Activated T-helper 2 cell treated with anti-CD3 and anti-CD28 coated beads, Interferon-gamma antibody, Interleukin-2, Interleukin-4, amounts not matched to agents 10 μg/mL and 5 μg/mL and 100 μg/mL, durations not matched to agents 14 hours and 24 hours and 36 hours (primary cell): ENCODE measurements at places on chromosomes 1 and 21. TPM values are rescaled to one million over a fixed set of nuclear protein-coding genes. Genes with fewer than 3 reads are reported as not detected.

The GLRX2 gene
- total RNA-seq, result 29.0 and 31.6 TPM in 2 replicates

The TDRD5 gene
- not detected in 2 replicates for total RNA-seq

DNA sequence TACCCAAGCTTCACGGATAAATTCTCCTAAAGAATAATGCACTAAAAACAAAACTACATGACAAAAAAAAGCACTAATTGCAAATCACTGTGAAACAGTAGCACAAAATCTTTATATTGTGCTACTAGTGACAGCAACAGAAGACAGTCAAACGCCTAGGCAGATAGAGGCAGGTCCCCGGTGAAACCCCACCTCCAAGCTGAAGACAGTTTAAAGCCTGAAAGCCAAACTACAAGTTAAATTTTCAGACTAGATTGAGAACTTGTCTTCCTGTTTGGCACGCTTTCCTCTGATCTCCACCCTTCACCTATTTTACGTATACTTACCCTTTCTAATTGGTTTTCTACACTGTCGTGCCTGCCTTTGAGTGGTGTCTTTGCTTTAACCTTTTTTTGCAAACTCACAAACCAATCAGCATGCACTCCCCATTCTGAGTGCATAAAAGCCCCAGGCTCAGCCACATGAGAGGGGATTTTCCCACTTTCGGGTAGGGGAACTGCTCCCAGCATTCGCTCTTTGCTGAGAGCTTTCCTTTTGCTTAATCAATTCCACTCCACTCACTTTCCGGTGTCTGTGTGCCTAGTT, 3.6 kb upstream of the BACH1 start:
- DNase-seq, result no peak
- H3K36me3 ChIP-seq, result peaks cover 1% of the 10 kb centered on the region
- peaks cover 17% of the 10 kb centered on the region for H3K4me1 ChIP-seq
- no peak overlapping the region for H3K4me3 ChIP-seq
- H3K27ac ChIP-seq, result no peak overlapping the region
- peaks cover 20% of the 10 kb centered on the region for H3K27me3 ChIP-seq

- peaks cover 13% of the 10 kb centered on the region for H3K27me3 ChIP-seq
- H3K4me3 ChIP-seq, result no peak overlapping the region
- H3K4me1 ChIP-seq, result peaks cover 14% of the 10 kb centered on the region
- H3K27ac ChIP-seq, result no peak overlapping the region
Observed at GRCh38 chr1:66774438-66774837, 22.2 kb downstream of the DYNLT5 start.

DNA sequence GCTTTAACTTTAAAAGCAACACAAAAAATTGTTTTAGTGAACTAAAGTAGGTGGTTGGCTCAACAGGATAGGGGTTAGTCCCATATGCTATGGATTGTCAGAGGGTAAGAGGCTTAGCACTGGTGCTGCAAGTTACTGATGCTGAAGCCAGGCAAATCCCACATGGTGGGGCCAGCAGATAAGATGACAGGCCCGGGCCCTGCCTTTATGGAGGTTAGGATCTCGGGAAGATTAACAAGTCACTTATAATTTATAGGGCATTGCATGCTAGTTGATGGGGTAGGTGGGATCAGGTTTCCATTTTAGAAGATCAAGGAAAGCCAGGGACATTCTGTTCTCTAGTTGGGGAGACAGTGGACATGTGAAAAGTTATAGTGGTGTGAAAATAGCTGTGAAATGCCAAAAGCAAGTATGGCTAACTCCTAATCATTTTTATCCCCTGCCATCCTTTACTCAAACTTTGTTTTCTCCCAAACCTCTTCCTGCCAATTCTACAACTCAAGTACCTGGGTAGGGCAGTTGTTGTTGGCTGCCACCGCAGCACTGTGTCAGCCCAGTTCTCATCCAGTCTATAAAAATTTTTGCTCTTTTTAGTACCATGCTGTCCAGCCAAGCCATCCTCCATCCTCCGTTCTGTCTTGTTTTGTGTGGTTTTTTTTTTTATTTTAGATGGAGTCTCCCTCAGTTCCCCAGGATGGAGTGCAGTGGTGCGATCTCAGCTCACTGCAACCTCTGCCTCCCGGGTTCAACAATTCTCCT, 10.3 kb downstream of the CHAF1B start:
- H3K4me3 ChIP-seq, result no peak overlapping the region
- H3K27ac ChIP-seq, result no peak overlapping the region

The LCE2B gene
- total RNA-seq, result not detected in 2 replicates

The LRIG2 gene
- 12.3 and 14.5 TPM in 2 replicates for total RNA-seq

The FTCD gene
- total RNA-seq, result 0.14 and 0.23 TPM in 2 replicates

DNA sequence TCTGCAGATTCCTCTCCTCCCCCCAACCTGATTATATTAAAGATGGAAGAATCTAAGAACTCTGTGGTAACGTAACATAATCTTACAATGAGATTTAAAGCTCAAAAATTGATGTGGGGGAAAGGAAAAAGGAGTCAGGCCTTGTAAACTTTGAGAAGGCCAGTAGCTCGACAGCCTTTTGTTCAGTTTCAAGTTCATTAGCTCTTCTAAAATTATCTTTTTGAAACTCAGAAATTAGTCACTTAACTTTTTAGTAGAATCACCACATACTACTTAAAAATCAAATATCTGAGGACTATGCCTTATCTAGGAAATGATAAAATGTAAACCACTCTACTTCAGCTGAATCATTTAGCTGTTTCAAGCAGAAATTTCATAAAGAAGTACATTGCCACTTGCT, 996.2 kb downstream of the AMY1C start:
- H3K27ac ChIP-seq, result no peak overlapping the region
- no peaks in the 10 kb centered on the region for H3K27me3 ChIP-seq
- H3K4me1 ChIP-seq, result no peaks in the 10 kb centered on the region
- no peak overlapping the region for H3K4me3 ChIP-seq

- H3K4me3 ChIP-seq, result no peak overlapping the region
- H3K4me1 ChIP-seq, result peaks cover 4% of the 10 kb centered on the region
- no peak overlapping the region for H3K27ac ChIP-seq
- peaks cover 22% of the 10 kb centered on the region for H3K27me3 ChIP-seq
- no peak for DNase-seq
Observed at GRCh38 chr1:19973616-19974015, 5.8 kb downstream of the PLA2G2A start.

DNA sequence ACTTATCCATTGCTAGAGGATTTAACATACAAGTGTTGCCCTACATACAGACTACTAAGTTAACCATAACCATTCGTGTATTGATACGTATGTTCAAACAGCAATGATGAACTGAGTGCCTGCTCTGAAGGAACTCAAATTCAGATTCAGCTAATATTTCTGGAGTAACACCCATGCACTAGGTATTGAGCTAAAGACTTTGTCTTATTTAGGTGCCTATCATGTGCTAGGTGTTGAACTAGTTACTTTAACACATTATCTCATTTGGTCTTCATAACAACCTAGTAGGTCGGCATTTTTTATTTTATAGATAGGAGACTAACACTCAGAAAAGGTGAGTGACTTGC, 160.0 kb downstream of the LTN1 start:
- no peaks in the 10 kb centered on the region for H3K27me3 ChIP-seq
- H3K27ac ChIP-seq, result peak overlapping the region; percentile 67
- H3K4me1 ChIP-seq, result peaks cover 66% of the 10 kb centered on the region
- peak overlapping the region; percentile 11 for H3K4me3 ChIP-seq
- H3K36me3 ChIP-seq, result peaks cover 24% of the 10 kb centered on the region

The DIO1 gene
- not detected in 2 replicates for total RNA-seq

The NEGR1 gene
- total RNA-seq, result not detected in 2 replicates

DNA sequence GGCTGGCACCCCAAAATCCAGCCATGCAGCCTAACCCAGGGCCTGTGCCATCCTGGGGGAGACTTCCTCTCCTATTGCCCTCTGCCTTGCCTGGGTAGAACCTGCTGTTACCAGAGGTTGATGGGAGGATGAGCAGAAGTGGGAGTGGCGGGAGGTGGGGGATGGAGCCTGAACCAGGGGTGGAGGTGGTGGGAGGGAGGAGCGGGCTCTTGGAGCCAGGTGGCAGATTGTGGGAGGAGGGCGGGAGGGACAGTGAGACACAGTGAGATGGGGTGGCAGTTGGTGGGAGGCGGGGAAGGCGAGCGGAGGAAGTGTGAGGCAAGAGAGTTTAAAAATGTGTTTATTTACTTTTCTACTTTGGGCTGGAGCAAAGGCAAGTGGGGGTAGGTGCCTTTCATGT, 87.3 kb downstream of the KCNJ6 start:
- H3K4me1 ChIP-seq, result no peaks in the 10 kb centered on the region
- no peaks in the 10 kb centered on the region for H3K27me3 ChIP-seq
- DNase-seq, result no peak

DNA sequence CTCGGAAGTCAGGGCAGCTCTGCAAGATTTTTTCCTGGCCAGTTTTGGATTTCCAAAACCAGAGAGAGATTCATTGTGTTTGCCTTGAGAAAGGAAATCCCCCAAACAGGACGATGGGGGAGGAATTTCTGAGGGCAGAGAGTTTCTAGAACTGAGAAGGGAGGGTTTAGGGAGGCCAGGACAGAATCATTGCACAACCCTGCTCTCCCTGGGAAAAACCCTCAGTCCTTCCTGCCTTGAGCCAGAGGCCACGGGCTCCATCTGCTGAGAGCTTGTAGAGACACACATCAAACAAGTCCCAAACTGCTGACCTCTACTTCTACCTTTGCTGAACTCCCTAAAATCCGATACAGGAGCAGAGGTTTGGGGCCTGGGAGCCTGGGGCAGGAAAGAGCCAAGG, 99.7 kb downstream of the NMNAT2 start:
- no peaks in the 10 kb centered on the region for H3K36me3 ChIP-seq
- no peak overlapping the region for H3K27ac ChIP-seq
- no peaks in the 10 kb centered on the region for H3K4me1 ChIP-seq
- peaks cover 8% of the 10 kb centered on the region for H3K27me3 ChIP-seq

The FCRLB gene
- 0.16 TPM in 1 of 2 replicates, not detected in the other for total RNA-seq

DNA sequence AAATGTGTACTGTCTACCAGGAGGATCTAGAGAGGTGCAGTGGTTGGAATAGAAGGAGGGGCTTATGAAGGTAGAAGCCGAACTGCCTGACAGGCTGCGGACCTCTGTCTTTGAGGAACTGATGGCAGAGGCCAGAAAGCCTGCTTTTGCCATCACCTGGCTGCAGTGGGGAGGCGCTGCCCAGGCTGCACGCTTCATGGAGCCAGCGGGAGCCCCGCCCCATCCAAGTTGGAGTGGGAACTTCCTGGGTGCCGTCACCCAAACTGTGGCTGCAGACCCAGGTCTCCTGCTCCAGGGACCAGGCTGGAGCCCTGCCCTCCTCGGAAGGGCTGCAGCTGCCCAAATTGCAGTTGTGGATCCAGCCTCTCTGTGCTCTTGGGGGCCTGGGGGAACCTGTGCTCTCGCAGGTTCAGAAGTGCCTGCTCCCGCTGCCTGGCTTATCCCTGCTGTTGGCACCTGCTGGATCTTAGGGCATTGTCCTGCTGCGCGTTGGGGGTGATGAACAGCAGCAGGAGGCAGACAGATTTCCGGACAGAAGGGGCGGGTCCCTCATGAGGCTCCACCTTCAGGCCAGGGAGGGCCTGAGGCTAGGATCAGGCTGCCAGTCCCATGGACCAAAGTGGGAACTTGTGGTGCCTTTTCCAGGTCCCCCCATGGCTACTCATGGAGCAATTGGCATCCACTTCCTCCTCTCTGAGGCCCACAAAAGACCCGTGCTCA, 118.0 kb upstream of the PLPPR4 start:
- H3K4me3 ChIP-seq, result no peak overlapping the region
- no peaks in the 10 kb centered on the region for H3K27me3 ChIP-seq
- no peaks in the 10 kb centered on the region for H3K4me1 ChIP-seq
- no peak for DNase-seq
- H3K36me3 ChIP-seq, result no peaks in the 10 kb centered on the region

GRCh38 chr1:70290218-70290617, 64.3 kb downstream of the ANKRD13C start:
- H3K4me3 ChIP-seq, result no peak overlapping the region
- no peak for DNase-seq
- H3K27ac ChIP-seq, result no peak overlapping the region
- no peaks in the 10 kb centered on the region for H3K27me3 ChIP-seq
- H3K36me3 ChIP-seq, result peaks cover 45% of the 10 kb centered on the region
- no peaks in the 10 kb centered on the region for H3K4me1 ChIP-seq

GRCh38 chr21:41429305-41429704, 3.3 kb downstream of the MX1 start:
- H3K36me3 ChIP-seq, result peaks cover 63% of the 10 kb centered on the region
- no peaks in the 10 kb centered on the region for H3K27me3 ChIP-seq
- no peak overlapping the region for H3K4me3 ChIP-seq
- H3K27ac ChIP-seq, result no peak overlapping the region

DNA sequence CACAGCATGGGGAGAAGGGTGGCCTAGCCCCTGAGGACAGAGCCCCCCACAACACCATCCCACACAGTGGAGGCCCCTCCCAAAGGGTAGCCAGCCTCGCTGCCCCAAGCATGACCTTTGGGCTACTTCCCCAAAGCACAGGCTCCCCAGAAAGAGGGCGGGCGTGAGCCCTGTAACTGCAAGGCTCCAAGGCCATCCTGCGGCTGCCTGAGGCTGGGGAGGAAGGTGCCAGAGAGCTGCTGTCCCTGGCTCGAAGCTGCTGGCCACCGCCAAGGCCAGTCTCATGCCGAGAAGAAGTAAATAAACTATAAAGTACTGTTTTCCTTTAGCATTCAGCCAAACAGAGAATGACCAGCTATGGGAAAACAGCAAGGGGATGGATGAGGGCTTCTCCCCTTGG, 27.5 kb downstream of the UBASH3A start:
- no peak overlapping the region for H3K4me3 ChIP-seq
- no peaks in the 10 kb centered on the region for H3K27me3 ChIP-seq
- H3K4me1 ChIP-seq, result peaks cover 50% of the 10 kb centered on the region
- peaks cover 78% of the 10 kb centered on the region for H3K36me3 ChIP-seq
- no peak overlapping the region for H3K27ac ChIP-seq

The DCAF8 gene
- 132 and 143 TPM in 2 replicates for total RNA-seq

The OR6N1 gene
- not detected in 2 replicates for total RNA-seq

The LHX8 gene
- not detected in 2 replicates for total RNA-seq

- no peak for DNase-seq
- no peaks in the 10 kb centered on the region for H3K4me1 ChIP-seq
- no peaks in the 10 kb centered on the region for H3K27me3 ChIP-seq
- no peak overlapping the region for H3K4me3 ChIP-seq
Observed at GRCh38 chr1:34590211-34590623, 164.6 kb upstream of the GJB5 start.

DNA sequence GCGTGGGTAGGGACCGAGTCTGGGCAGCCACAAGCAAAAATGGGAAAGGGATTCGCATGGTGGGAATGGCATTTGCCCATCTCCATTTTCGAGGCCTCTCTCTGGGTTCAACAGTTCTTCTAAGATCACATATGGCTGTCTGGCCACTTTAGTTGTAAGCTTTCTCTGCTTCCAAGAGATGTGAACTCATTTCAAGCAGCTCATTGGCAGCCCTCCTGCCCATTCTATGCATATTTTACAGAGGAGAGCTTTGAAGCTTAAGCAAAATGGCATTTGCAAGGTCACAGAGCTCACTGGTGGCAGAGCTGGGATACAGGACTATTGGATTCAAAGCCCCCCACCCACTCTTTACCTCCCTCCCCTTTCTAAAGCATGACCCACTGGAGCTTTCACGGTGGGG, 93.7 kb downstream of the HHIPL2 start:
- peaks cover 3% of the 10 kb centered on the region for H3K36me3 ChIP-seq
- no peak for DNase-seq
- H3K27ac ChIP-seq, result no peak overlapping the region
- H3K4me3 ChIP-seq, result no peak overlapping the region
